ENCODE measurements at places on chromosomes 13 and 19.

DNA sequence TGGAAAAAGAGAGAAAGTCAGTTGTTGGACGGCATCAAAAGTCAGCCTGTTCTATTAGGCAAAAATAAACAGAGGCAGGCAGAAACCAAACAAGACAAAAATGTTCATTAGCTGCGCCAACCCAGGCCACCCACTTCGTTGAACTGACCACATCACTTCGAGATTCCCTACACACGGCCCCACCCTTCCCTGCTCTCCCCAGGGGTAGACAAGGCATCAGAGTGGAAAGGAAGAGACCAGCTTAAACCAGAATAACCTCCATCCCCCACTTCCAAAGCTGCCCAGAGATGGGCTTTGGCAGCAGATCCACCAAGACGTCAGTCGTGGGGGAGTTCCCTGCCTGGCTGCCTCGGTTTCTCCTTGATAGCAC lies 204.6 kb upstream of the TSHZ3 start:
- DNase-seq: no peak

- no peak for DNase-seq
These were observed 7.1 kb upstream of the KLK14 start for GRCh38 chr19:51089786-51090185.

DNA sequence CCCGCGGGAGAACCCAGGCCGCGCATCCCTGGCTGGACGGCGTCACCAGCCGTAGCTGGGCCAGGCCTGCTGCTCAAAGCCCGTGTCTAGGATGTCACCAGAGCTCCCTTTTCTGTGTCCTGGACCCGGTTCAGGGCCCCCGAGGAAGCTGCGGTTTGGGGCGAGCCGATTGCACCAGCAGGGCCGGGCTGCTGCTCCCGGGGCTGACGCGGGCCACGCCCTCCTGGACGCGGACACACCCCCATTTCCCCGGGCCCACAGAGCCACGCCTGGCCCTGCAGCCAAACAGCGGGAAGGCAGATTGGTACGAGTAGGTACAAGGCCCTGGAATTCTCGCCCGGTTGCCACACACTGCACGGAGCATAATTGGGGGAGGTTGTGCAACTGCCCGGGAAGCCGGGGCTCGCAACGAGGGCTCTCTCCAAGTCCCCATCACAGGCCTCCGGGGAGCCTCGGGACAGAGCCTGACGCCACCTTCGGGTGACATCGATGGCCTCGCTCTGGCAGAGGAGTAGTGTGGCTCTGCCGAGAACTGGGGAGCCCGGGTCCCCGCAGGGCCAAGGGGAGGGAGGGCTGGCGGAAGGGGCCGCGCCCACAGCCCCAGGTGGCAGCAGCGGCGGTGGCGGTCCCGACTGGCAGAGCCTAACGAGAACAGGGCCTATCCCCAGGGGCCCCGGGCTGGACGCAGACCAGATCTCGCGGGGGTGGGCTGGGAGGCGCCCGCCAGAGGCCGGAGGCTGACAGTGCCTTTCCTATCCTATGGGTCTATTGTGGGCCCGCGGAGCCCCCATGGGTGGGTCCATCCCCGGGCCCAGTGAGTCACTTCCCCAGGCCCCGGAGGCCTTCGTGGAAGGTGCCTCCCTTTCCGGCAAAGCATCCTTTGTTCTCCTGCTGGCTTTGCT lies 23.5 kb downstream of the KCTD15 start:
- DNase-seq: no peak

GRCh38 chr13:56755181-56755935 lies 385.4 kb upstream of the PRR20A start:
- DNase-seq: no peak

DNA sequence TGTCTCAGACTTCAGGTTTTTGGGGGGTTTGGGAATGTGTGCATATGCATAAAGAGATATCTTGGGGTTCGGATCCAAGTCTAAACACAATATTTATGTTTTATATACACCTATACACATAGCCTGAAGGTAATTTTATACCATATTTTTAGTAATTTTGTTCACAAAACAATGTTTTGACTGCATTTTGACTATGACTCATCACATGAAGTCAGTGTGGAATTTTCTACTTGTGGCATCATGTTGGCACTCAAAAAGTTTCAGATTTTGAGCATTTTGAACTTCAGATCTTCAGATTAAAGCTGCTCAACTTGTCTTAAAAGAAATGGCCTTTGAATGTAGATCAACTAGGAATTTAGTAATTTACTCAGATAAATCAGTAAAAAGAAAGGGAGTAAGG lies 712.9 kb upstream of the GPC6 start:
- DNase-seq: no peak

- no peak for DNase-seq
These were observed 2.5 kb downstream of the ZNF552 start for GRCh38 chr19:57812226-57812625.

DNA sequence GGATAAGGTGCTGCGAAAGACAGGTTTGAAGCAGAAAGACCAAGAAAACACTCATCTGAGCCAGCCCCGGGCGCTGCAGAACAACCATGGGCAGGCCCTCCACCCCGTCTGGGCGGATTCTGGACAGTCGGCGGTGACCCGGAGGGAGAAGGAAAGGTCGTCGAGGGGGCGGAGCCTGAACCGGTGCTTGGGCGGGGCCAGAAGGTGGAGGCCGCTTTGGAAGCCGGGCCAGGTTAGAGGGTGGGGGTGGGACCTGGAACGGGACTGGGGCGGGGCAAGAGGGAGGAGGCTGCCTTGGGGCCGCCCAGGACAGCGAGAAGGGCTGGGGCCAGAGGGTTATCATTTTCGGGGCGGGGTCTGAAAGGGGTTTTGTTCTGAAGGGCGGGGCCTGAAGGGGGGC lies 5.0 kb upstream of the ZNF765 start:
- no peak for DNase-seq

DNA sequence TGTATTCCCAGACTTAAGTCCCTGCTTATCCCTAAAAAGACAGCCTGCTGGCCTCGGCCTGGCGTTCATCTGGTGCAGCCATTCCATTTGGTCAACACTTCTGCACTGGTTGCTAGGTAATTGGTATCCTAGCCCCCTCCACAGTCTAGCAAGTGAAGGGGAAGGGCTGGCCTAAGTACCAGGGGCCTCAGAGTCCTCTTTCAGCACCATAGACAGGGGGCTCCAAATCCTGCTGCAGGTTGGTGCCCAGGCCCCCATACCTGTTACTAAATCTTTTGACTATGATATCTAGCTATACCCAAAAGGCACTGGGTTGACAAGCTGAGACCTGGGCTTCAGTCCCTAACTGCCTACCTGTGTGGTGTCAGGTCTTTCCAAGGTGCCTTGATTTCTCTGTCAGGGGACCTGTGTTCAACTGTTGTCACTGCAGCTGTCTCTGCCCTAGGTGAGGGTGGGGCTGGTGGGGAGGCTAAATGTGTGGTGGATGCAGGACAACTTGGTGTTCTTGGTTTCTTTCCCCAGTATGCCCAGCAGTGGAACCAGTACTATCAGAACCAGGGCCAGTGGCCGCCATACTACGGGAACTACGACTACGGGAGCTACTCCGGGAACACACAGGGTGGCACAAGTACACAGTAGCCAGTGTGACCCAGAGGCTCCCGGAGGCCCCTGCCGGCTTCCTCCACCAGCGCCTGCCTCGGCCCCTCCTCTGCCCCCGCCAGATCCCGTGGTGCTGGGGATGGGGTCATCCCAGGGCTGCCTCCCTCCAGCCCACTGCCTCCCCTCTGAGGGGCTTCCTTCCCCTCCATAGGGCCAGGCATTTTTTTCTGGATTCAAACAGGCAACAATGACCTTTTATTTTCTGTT lies 3.8 kb upstream of the CCDC97 start:
- no peak for DNase-seq

GRCh38 chr13:80677227-80677626 lies 336.3 kb upstream of the SPRY2 start:
- DNase-seq: no peak

- DNase-seq: no peak
These were observed 149.9 kb downstream of the MYO16 start for GRCh38 chr13:108779308-108779707.

DNA sequence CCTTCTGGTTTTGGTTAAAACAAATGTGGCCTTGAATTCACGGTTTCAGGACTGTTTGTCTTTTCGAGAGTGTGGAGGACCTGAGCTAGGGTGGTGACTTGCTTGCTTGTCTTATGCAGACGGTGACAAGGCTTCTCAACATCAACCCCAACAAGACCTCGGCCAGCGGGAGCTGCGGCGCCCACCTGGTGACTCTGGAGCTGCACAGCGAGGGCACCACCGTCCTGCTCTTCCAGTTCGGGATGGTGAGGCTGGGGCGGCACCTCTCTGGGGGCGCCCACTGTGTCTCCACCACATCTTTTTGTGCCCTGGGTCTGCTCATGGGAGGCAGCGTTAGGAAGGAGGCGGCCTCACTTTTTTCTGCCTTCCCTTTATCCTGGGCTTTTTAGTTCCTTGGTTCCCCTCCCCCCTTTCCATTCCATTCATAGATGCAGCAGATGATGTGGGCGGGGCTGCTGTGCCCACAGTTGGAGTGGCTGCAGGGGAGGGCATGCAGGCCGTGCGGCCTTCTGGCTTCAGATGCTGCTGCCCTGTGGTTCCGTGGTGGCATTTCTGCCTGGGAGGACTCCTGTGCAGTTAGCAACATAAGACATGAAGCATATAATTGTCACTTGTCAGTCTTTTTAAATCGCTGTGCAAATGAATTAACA lies 23.3 kb downstream of the LAMP1 start:
- no peak for DNase-seq

DNA sequence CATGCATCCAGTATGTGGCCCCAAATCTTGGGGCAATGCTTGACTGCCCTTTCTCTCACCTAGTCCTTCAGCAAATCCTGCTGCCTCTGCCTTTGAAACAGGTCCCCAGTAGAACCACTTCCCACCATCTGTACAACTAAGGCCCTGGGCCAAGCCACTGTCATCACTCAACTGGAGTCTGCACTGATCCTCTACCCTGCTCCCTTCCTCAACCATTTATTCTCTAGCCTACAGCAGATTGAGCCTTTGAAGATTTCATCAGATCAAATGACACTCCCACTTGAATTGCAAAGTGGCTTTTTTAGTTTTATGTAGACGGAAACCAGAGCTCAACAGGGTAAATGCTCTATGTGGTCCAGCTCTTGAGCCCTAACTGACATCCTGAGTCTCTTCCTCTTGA lies 43.5 kb downstream of the ATP8A2 start:
- no peak for DNase-seq

- DNase-seq: no peak
These were observed 1.1 kb downstream of the PLEKHJ1 start for GRCh38 chr19:2234996-2235380.

DNA sequence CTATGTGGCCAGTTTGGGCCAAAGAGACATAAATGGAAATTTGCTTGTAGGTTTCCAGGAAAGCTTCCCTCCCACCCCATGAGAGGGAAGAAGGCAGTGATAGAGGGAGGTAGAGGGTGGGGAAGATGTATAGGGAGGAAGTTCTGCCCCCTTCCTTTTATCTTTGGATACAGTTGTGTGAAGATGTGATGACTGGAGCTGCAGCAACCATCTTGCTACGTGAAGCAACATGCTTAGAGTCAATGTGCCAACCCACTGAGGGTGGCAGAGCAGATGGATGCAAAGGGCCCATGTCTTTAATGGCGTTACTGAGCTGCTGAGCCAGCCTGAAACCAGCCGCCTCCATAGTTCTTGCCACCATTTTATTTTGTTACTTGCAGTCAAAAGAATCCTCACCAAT lies 10.7 kb downstream of the VSIG10L start:
- no peak for DNase-seq

GRCh38 chr13:72839831-72840426 lies 58.0 kb downstream of the PIBF1 start:
- DNase-seq: no peak

DNA sequence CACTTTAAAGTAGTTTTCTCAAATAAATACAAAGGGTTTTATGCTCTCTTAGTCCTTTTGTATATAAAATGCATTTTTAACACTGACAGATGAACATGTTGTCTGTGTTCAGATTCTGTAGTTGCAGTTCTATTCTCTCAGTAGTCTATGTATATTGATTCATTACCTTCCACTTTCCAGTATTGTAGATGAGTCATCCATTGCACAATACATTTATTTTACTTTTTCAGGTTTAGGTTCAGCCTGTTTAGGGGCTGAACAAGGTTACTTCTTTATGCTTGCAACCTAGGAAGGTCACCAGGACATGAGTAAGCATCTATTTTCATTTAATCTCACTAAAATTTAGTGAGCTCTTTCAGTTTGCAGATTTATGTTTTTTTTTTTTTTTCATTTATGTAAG lies 173.6 kb downstream of the NALCN start:
- DNase-seq: no peak

- DNase-seq: no peak
These were observed 2596.2 kb downstream of the PCDH9 start for GRCh38 chr13:64633948-64634347.

DNA sequence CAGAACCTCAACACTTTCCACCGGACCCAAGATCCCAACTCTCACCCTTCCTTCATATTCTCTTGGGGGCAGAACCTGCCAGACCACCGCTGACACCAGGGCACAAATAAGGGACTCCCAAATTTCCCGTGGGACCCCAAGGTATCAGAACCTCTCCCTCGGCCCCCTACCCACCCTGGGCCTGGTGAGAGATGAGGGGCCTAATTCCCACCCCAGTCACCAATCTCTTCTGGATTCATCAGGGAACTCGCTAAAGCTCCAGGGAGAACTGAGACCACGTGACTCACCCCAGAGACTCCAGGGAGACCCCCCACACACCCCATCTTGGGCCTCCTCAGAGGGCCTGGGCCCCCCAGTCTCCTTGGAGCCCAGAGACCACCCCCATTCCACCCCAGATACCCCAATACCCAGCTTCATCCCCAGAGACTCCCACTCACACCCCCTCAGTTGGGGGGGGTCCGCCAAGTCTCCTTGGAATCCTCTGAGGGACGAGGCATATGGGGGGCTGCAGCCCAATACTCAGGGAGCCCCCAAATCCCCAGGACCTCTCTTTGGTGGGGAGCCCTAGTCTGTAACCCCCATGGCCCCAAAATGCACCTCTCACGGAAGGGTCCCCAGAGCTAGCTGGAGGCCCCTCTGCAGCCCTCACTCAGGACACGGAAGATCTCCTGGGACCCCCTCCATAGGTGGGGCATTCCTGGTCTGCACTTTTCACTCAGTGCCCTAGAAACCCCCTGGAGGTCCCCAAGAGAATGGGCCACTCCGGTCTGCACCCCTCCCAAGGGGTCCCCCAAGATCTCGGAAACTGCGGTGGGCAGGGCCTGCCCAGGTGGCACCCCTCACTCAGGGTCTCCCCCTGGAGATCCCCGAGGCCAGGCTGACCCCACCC lies 1.6 kb downstream of the LMNB2 start:
- no peak for DNase-seq
